ENCODE measurements at places on chromosomes 12 and 14.

DNA sequence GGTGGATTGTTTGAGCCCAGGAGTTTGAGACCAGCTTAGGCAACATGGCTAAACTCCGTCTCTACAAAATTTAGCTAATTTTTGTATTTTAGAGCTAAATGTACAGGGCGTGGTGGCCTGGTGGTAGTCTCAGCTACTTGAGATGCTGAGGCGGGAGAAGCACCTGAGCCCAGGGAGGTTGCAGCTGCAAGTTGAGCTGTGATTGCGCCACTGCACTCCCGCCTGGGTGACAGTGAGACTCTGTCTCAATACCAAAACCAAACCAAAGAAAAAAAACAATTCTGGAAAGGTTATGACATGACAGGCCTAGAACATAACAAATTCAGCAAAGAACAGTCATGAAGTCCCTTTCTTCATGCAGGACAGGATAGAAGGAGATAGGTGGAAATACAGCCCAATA lies 25.7 kb downstream of the WDR89 start:
- DNase-seq, result no peak

DNA sequence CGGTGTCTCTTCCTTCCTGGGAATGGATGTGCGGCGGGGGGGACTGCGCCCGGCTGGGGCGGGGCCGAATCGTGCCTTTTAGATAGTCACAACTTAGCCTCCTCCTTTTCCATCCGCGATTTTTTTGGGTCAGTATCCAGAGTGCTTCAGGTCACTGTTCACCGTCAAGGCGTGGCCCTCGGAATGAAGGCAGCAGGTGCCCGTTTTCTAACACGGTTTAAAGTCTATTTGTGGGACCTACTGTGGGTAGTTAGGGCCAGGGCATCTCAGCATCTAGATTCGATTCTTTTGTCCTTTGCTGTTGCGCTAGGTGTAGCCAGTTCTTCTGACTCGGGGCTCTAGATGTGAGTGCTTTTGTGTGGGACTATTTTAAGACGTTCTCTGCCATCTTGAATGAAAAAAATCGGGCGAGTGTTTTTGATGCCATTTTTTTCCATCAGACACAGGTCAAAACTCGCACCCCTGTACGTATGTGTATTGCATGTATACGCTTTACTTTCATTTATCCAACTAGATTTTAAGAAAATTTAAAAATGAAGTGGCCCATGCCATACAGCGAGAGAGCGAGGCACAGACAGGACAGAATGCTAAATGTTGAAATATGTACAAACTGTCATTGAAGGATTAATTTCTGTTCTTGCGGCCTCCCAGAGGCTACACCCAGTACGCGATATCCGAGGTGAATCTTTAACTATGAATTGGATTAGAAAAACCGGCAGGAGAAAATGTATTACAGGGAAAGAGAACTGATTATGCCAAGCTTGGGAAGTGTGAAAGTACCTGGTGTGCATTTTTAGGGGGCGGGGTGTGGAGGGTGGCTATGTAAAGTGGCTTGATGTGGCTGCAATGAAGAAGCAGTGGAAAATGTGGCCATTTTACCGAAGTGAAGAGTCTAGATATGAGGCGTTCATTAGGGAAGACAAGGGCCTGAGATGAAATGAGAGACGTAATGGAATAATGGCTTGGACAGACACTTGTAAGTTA lies 835 bp downstream of the VEZT start:
- DNase-seq, result peak; percentile 59

GRCh38 chr14:61499991-61500390 lies 178.6 kb downstream of the PRKCH start:
- no peak for DNase-seq

DNA sequence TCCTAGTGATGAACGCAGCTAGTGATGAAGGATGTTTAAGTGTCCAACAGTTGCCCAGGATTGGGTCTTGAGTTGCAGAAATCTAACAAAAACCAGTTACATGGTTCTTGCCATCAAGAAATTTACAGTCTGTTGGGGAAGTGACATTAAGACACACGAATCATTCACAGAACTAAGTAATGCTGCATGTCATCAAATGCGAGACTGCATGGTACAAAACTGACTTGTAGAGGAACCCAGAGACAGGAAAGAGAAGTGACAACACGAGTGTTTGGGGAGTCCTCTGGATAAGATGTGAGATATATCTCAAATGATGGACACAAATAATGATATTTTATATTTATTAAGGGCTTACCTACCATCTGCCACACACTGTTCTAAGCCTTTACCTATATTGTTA lies 6.1 kb upstream of the SYNE3 start:
- DNase-seq, result no peak

DNA sequence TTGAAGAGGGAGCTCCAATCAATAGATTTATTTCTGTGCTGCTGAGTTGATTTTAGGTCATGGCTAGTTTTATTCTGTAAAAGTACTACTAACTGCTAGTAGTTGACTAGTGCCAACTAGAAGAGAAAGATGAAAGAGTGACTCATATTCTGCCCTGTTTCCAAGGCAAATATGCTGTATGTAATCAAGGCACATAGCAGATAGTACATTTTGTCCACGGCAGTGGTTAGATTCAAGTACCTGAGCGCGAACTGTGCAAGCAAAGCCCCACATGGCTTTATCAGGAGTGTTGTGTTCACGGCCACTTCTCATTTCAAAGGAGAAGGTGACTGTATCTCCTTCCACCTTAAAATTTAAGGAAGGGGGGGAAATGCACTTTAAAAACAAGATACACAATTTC lies 126.8 kb downstream of the TRAFD1 start:
- DNase-seq, result no peak

- no peak for DNase-seq
Observed at GRCh38 chr14:31449971-31450610, 7.2 kb downstream of the DTD2 start.

- DNase-seq, result peak; percentile 13
Observed at GRCh38 chr12:120797677-120798642, 72.3 kb downstream of the ACADS start.

GRCh38 chr14:31550589-31550988 lies 10.6 kb upstream of the NUBPL start:
- DNase-seq, result no peak

GRCh38 chr14:89540009-89540829 lies 123.2 kb upstream of the FOXN3 start:
- no peak for DNase-seq

GRCh38 chr14:39230416-39231035 lies 3.2 kb upstream of the MIA2 start:
- peak; percentile 30 for DNase-seq

DNA sequence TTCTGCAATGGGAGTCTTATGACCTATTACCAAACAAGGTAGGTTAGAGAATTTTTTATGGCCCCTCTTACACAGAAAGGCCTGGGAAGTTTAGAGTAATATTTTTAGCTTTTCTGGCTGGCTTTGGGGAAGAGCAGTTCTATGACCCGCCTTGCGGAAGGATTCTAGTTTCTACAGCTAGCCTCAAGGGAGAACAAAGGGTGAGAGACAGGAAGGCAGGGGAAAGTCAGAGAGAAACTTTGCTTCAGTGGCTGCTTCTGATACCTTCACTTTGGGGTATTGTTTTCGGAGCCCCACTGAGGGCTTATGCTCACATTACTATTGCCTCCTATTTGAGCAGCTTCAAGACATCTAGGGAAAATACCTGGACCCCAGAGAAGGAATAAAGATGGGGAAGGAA lies 80.7 kb upstream of the NUDT4 start:
- no peak for DNase-seq

- DNase-seq, result no peak
Observed at GRCh38 chr14:34971801-34972200, 11.0 kb upstream of the SRP54 start.
